ENCODE measurements at places on chromosomes 3 and 15.
A peak's percentile ranks its signal among the peaks of the same experiment; 100 is the strongest.

DNA sequence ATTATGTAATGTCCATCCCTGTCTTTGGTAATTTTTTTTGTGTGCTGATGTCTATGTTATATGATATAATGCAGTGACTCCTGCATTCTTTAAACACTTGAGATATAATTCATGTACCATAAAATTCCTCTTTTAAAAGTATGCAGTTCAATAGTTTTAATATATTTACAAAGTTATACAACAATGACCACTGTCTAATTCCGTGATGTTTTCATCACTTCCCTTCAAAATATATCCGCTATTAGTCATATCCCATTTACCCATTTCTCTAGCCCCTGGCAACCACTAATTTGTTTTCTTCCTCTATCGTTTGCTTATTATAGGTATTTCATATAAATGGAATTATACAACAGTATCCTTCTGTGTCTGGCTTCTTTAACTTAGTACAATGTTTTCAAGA is 64.9 kb upstream of the SUCLG2 start:
- H3K27me3 ChIP-seq: no peaks in the 10 kb centered on the region
- no peak overlapping the region for H3K27ac ChIP-seq
- no peak overlapping the region for H3K4me3 ChIP-seq

GRCh38 chr15:55856506-55857164 is 113.7 kb upstream of the PRTG start:
- H3K4me3 ChIP-seq: no peak overlapping the region
- no peak for DNase-seq
- no peaks in the 10 kb centered on the region for H3K36me3 ChIP-seq
- no peaks in the 10 kb centered on the region for H3K27me3 ChIP-seq
- H3K4me1 ChIP-seq: no peaks in the 10 kb centered on the region
- H3K27ac ChIP-seq: no peak overlapping the region

DNA sequence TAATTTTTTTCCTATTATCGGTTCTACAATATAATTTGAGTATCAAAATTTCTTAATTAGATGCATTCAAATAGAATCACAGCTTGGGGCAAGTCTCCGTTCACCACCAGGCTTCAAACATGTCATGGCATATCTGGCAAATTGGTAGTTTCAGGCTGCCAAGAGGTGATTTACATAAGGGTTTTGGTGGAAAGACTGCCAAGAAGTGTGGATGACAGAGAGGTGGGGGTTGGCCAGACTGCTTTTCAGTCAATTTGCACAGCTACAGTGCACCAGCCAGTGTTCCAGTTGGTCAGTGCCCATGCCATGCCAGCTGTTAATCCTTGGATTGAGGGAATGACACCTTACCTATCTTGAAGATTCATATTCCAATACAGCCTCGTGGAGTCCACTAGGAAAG is 8.4 kb upstream of the GSK3B start:
- no peak for DNase-seq
- H3K4me1 ChIP-seq: peaks cover 9% of the 10 kb centered on the region
- H3K27ac ChIP-seq: no peak overlapping the region
- H3K36me3 ChIP-seq: peaks cover 34% of the 10 kb centered on the region

- H3K27ac ChIP-seq: no peak overlapping the region
- no peak overlapping the region for H3K4me3 ChIP-seq
- no peaks in the 10 kb centered on the region for H3K4me1 ChIP-seq
- peaks cover 5% of the 10 kb centered on the region for H3K27me3 ChIP-seq
- DNase-seq: no peak
Measured at GRCh38 chr3:109353057-109353456, 15.7 kb upstream of the DPPA4 start.

DNA sequence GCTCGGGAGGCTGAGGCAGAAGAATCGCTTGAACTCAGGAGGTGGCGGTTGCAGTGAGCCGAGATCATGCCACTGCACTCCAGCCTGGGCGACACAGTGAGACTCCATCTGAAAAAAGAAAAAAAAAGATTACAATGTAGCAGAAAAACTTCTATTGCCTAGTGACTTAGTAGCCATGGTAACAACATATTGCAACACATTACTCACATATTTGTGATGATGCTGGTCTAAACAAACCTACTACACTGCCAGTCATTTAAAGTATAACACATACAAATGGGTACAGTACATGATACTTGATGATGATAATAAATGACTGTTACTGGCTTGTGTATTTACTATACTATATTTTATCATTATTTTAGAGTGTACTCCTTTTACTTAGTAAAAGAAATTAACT is 125.6 kb downstream of the PLOD2 start:
- DNase-seq: no peak
- H3K4me1 ChIP-seq: no peaks in the 10 kb centered on the region
- H3K27me3 ChIP-seq: no peaks in the 10 kb centered on the region
- H3K4me3 ChIP-seq: no peak overlapping the region
- no peaks in the 10 kb centered on the region for H3K36me3 ChIP-seq

DNA sequence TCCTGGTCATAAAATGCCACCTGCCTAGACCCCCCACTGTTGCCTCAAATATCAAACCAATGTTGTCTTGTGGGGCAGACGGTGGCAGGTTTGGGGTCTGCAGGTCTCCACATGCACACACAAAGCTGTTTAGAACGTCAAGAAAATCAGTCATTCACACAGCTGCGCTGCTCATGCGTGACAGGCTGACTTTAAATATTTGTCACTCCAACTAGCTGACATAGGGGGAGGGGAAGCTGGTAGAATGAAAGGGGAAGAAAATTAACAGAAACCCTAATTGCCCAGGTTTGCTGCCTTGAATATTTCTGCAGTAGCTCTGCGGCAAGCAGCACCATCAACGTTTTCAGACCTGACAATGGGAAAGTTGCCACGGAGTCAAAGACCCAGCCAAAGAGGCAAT is 201.8 kb downstream of the ABHD5 start:
- H3K4me1 ChIP-seq: peaks cover 23% of the 10 kb centered on the region
- no peaks in the 10 kb centered on the region for H3K36me3 ChIP-seq
- H3K27me3 ChIP-seq: peaks cover 38% of the 10 kb centered on the region
- no peak overlapping the region for H3K27ac ChIP-seq

DNA sequence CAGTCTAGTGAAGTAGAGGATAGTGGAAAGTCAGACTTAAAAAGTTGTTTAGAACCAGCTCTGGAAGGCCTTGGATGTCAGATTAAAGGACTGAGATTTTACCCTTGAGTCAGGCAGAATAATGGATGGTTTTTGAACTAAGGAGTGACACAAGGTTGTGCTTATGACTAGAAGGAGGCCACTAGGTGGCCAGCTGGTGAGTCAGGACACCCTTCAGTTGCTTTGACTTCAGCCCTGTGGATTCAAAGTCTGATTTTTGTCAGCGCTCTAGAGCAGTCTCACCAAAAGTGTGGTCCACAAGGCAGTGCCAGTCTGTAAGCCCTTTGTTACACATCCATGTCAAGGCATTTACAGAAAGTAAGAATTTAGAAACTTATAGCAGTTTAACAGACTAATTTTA is 3.8 kb upstream of the GABPB1 start:
- peak overlapping the region; percentile 20 for H3K27ac ChIP-seq
- peaks cover 40% of the 10 kb centered on the region for H3K36me3 ChIP-seq
- no peaks in the 10 kb centered on the region for H3K27me3 ChIP-seq

GRCh38 chr3:107367353-107367752 is 9.9 kb upstream of the CCDC54 start:
- H3K27ac ChIP-seq: no peak overlapping the region
- no peak overlapping the region for H3K4me3 ChIP-seq
- DNase-seq: no peak
- H3K36me3 ChIP-seq: no peaks in the 10 kb centered on the region
- H3K4me1 ChIP-seq: no peaks in the 10 kb centered on the region
- no peaks in the 10 kb centered on the region for H3K27me3 ChIP-seq

- H3K4me1 ChIP-seq: peaks cover 7% of the 10 kb centered on the region
- no peaks in the 10 kb centered on the region for H3K36me3 ChIP-seq
- peaks cover 14% of the 10 kb centered on the region for H3K27me3 ChIP-seq
- no peak overlapping the region for H3K27ac ChIP-seq
Measured at GRCh38 chr3:24538891-24539290, 44.2 kb upstream of the THRB start.

DNA sequence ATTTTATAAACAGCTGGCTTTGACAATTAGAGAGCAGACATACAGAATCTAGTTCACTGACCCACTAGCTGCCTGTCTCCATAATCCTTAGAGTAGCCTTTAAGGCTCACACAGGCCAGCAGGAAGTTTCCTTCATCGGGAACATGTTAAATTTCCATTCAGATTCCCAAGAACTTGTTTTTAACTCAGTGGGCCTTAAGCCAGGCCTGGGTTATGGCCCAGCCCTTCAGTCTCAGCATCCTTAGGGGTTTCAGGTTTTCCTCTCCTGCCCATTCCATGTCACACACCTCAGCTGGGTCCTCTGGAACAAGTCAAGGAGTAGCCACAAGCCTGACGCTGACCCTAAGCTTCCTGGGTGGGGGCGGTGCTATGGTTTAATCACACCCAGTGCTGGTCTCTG is 15.0 kb downstream of the CDAN1 start:
- no peaks in the 10 kb centered on the region for H3K4me1 ChIP-seq
- no peaks in the 10 kb centered on the region for H3K27me3 ChIP-seq
- H3K36me3 ChIP-seq: peaks cover 37% of the 10 kb centered on the region
- H3K4me3 ChIP-seq: no peak overlapping the region
- no peak overlapping the region for H3K27ac ChIP-seq

DNA sequence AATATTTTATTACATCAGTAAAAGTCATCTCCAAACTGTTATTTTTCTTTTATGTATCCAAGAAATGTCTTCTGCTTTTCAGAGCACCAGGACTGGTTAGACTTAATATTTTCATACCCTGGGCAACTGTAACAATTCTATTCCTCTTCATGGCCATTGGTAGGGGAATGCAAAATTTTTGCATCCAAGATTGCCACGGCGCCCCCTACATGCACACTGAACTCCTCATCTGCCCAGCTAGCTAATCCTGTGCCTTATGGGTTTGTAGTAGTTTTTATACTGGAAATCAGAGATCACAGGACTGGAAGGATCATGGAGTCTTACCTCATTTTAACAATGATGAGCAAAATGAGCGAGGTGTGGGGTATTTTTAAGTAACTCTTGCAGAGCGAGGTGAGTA is 74.2 kb downstream of the CRTC3 start:
- H3K4me1 ChIP-seq: peaks cover 16% of the 10 kb centered on the region
- no peak overlapping the region for H3K27ac ChIP-seq
- peaks cover 30% of the 10 kb centered on the region for H3K36me3 ChIP-seq
- no peak overlapping the region for H3K4me3 ChIP-seq
- no peaks in the 10 kb centered on the region for H3K27me3 ChIP-seq

DNA sequence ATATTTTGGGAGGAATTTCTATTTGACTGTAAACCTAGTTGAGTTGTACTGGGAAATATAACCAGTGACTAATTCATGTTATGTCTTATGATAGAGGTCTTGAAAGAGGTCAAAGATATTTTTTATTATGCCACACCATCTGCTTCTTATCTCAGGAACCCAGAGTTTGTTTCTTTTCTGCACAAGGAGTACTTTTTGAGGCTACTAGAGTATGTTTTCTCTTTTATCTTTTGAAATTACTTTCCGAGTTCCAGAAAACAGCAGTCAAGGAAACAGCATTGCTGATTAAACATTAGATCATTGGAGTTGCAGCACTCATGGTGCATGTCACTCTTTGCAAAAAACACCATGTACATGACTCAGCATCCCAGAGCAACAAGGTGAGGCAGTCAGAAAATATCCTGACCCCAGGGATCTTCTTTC is 645.8 kb upstream of the NR2F2 start:
- no peaks in the 10 kb centered on the region for H3K4me1 ChIP-seq
- H3K27ac ChIP-seq: no peak overlapping the region
- no peaks in the 10 kb centered on the region for H3K36me3 ChIP-seq
- H3K27me3 ChIP-seq: no peaks in the 10 kb centered on the region
- DNase-seq: no peak
- H3K4me3 ChIP-seq: no peak overlapping the region

- H3K36me3 ChIP-seq: no peaks in the 10 kb centered on the region
- DNase-seq: no peak
- H3K4me3 ChIP-seq: no peak overlapping the region
- no peaks in the 10 kb centered on the region for H3K27me3 ChIP-seq
Measured at GRCh38 chr3:65864357-65864904, 174.3 kb downstream of the MAGI1 start.

GRCh38 chr3:187295316-187296034 is 3.9 kb upstream of the MASP1 start:
- H3K36me3 ChIP-seq: no peaks in the 10 kb centered on the region
- no peak overlapping the region for H3K4me3 ChIP-seq
- no peak for DNase-seq
- peaks cover 52% of the 10 kb centered on the region for H3K27me3 ChIP-seq
- H3K4me1 ChIP-seq: no peaks in the 10 kb centered on the region

DNA sequence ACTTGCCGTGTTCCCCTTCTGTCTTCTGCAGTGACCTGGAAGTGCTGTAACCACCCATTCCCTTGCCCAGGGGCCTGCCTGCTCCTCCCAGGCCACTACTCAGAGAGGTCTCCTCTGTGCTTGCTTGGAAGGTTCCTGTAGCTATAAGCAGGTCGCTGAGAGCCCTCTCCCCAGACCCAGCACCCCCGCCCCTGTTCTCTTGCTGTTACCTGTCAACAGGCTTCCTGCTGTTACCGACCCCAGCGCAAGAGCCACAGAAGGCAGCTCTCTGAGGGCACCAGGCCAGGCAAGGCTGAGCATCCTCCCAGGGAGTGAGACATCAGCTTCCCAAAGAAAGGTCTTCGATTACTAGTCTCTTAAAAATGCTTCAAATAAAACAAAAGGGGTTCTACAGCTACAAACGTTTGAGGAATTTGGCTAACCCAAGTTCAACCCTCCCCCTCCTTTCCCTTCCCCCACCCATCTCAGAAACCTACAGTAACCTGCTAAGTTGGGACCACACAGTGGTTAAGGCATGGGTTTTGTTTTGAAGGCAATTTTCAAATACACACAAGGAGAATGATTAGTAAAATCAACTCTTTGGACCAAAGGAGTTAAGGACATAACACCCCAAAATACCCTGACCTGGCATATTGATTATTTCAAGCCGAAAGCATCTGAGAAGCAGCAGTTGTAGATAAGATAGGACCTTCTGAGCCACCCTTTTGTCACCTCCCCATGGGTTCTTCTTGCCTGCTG is 74.9 kb upstream of the MFGE8 start:
- H3K4me3 ChIP-seq: no peak overlapping the region
- H3K4me1 ChIP-seq: peaks cover 3% of the 10 kb centered on the region
- no peak for DNase-seq
- H3K27me3 ChIP-seq: peaks cover 24% of the 10 kb centered on the region
- no peak overlapping the region for H3K27ac ChIP-seq

- H3K36me3 ChIP-seq: no peaks in the 10 kb centered on the region
- no peak overlapping the region for H3K27ac ChIP-seq
- peaks cover 9% of the 10 kb centered on the region for H3K4me1 ChIP-seq
- H3K4me3 ChIP-seq: no peak overlapping the region
Measured at GRCh38 chr3:141382571-141382970, 14.3 kb downstream of the ZBTB38 start.

DNA sequence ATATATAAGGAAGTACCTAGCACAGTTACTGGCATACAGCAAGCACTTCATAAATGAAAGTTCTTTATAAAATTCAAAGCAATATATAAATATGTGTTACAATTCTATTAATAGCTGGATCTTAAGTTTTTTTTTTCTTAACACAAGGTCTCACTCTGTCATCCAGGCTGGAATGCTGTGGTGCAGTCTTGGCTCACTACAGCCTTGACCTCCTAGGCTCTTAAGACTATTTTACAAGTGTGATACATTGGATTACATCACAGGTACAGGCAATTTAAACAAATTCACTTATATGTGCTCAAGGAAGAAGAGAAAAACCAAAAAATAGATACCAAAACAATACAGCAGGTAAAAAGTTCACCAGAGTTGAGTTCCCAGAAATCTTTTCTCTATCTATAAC is 60.6 kb downstream of the ZNF280D start:
- H3K4me1 ChIP-seq: no peaks in the 10 kb centered on the region
- peaks cover 48% of the 10 kb centered on the region for H3K36me3 ChIP-seq
- no peak overlapping the region for H3K27ac ChIP-seq
- H3K27me3 ChIP-seq: no peaks in the 10 kb centered on the region

- H3K4me1 ChIP-seq: peaks cover 6% of the 10 kb centered on the region
- H3K4me3 ChIP-seq: no peak overlapping the region
- no peak overlapping the region for H3K27ac ChIP-seq
- H3K27me3 ChIP-seq: no peaks in the 10 kb centered on the region
- no peak for DNase-seq
Measured at GRCh38 chr15:42157981-42158765, 1.7 kb upstream of the PLA2G4F start.
